ENCODE measurements at places on chromosomes 4 and X. TPM values are rescaled to one million over a fixed set of nuclear protein-coding genes. Genes with fewer than 3 reads are reported as not detected.

Gene GRIA3
- 7.7 TPM for total RNA-seq

Gene SCD5
- total RNA-seq = 36.9 TPM

Gene FAM47A
- not detected for total RNA-seq

Gene GPR119
- total RNA-seq = not detected

Gene SPIN2A
- total RNA-seq = 0.26 TPM

Gene SLC9A6
- 24.2 TPM for total RNA-seq

GRCh38 chr4:102687373-102687981 lies 73.3 kb downstream of the MANBA start:
- no peaks in the 10 kb centered on the region for H3K4me1 ChIP-seq
- H3K27me3 ChIP-seq = no peaks in the 10 kb centered on the region
- H3K27ac ChIP-seq = no peak overlapping the region
- H3K36me3 ChIP-seq = peaks cover 7% of the 10 kb centered on the region
- H3K4me3 ChIP-seq = no peak overlapping the region
- DNase-seq = no peak

DNA sequence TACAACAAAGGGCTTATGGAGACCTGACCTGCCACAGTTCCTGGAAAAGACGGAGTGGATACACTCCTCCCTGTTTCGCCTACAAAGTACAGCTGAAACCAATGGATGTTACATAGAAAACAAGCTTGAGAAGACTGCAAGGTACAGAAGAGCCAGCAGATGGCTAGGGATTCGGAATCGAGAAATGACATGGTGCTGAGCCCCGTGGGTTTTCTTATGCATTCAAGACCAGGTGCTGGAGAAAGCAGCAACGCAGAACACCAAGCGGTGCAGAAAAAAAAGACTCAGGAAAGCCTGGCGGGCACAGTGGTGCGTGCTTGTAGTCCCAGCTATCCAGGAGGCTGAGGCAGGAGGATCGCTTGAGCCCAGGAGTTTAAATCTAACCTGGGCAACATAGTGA lies 13.8 kb downstream of the TIMM17B start:
- H3K27ac ChIP-seq = no peak overlapping the region
- H3K4me3 ChIP-seq = no peak overlapping the region
- no peaks in the 10 kb centered on the region for H3K36me3 ChIP-seq
- DNase-seq = no peak
- no peaks in the 10 kb centered on the region for H3K4me1 ChIP-seq

- H3K4me3 ChIP-seq = peak overlapping the region; percentile 94
- peaks cover 24% of the 10 kb centered on the region for H3K27me3 ChIP-seq
- H3K27ac ChIP-seq = no peak overlapping the region
- no peaks in the 10 kb centered on the region for H3K36me3 ChIP-seq
Measured at GRCh38 chr4:25863831-25864418, 1.1 kb upstream of the SEL1L3 start.

DNA sequence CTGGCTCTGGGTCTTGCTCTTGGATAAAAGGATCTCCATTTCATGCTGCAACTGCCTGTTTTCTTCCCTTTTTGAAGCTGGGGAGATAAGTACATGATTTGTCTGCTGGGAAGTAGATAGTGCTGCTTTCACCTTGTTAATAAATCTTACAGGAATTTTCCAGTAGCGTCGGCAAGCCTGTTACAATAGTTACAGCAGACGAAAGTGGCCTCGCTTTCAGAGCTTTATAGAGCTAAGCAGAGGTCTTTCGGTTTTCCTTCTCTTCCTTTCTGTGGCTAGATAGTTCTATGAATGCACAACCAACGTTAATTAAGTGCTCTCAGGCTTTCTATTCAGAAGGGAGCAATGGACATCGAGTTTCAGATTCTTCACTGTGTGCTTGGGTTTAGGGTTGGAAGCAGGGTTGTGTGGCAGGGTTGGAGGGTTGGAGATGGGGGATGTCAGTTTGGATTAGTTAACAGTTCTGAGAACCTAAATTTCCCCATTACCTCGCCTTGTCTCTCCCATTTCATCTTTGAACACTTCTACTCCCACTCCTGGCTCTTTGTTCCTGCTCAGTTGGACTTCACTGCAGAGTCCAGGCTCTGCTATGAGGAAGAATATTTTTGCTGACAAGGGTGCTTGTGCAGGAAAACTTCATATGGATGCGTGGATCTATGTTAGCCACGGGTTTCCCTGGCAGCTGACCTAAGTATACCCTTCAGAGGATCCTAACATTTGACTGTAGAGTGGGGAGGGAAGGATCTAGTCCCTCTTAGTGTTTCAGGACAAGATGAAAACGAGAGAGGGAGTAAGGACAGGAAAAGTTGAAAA lies 237.9 kb downstream of the ARHGAP10 start:
- H3K36me3 ChIP-seq = no peaks in the 10 kb centered on the region
- no peak for DNase-seq
- H3K4me1 ChIP-seq = peaks cover 9% of the 10 kb centered on the region
- H3K27ac ChIP-seq = peak overlapping the region; percentile 85
- H3K27me3 ChIP-seq = no peaks in the 10 kb centered on the region

GRCh38 chrX:1355131-1356046 lies 18.8 kb downstream of the IL3RA start:
- DNase-seq = peak; percentile 41
- H3K4me1 ChIP-seq = peaks cover 12% of the 10 kb centered on the region
- H3K4me3 ChIP-seq = no peak overlapping the region
- H3K27me3 ChIP-seq = no peaks in the 10 kb centered on the region
- H3K27ac ChIP-seq = peak overlapping the region; percentile 88

GRCh38 chrX:109350551-109350950 lies 131.3 kb downstream of the GUCY2F start:
- no peak overlapping the region for H3K4me3 ChIP-seq
- no peak for DNase-seq
- no peaks in the 10 kb centered on the region for H3K4me1 ChIP-seq

DNA sequence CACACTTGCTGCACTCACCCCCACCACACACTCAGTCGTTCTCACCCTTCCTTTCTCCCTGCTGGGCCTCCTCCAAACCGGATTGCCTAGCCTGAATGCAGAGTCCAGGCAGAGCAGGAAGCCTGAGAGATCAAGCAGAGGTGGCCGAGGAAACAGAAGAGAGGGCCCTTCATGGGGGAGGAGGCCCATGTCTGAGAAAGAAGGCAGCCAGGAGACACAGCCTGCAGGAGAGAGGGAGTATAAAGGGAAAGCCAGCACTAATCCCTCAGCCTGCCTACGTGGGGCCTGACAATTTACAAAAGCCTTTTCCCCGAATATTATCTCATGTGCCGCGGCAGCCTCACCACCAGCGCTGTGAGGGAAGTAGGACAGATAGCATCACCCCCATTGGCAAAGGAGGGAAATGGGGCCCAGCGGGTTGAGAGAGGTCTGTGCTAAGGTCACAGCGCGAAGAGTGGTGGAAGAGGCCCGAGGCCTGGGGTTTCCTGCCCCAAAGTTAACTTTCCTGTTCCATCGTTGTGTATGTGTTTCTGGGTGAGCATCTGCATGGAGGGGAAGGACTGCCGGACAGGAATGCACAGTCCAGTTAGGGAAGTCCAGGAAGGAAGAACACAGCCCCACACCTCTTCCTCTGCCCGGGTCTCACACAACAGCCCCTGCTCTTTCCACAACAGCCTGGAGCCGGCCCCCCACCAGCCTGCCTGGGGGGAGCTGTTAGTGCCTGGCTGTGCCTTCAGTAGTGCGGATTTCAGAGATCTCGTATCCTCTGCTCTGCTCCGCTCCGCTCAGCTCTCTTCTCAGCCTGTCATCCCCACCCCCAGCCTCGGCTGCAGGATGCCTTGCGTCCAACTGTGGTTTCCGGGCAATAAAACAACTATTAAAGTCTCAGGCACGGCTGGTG lies 50.9 kb upstream of the BCOR start:
- peaks cover 58% of the 10 kb centered on the region for H3K4me1 ChIP-seq
- peak overlapping the region; percentile 23 for H3K4me3 ChIP-seq
- no peaks in the 10 kb centered on the region for H3K36me3 ChIP-seq
- H3K27me3 ChIP-seq = peaks cover 100% of the 10 kb centered on the region
- no peak overlapping the region for H3K27ac ChIP-seq

GRCh38 chr4:128564081-128564630 lies 245.3 kb upstream of the JADE1 start:
- H3K27me3 ChIP-seq = no peaks in the 10 kb centered on the region
- H3K36me3 ChIP-seq = no peaks in the 10 kb centered on the region
- peaks cover 14% of the 10 kb centered on the region for H3K4me1 ChIP-seq

DNA sequence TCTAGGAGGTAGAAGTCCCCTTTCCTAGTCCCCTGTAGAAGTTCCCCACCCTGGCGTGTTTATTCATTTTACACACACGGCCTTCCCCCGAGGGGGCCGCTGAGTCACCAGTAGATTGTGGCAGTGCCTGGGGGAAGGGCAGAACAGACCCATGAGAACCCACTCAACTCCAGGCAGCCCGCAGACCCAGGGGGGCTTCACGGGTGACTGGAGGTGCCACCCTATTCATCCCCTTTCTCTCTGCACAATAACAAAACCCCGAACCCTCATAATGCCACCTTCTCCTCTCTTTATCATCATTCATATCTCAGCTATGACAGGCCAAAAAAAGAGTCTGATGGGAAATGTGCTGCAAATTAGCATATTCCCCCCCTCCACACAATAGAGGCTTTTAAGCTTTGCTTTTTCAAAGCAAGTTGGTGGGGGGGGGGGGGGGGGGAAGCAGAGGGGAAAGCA lies 20.4 kb upstream of the GPM6B start:
- peak; percentile 31 for DNase-seq
- peak overlapping the region; percentile 18 for H3K4me3 ChIP-seq
- peaks cover 23% of the 10 kb centered on the region for H3K4me1 ChIP-seq
- H3K36me3 ChIP-seq = no peaks in the 10 kb centered on the region

- DNase-seq = no peak
- H3K36me3 ChIP-seq = no peaks in the 10 kb centered on the region
- no peak overlapping the region for H3K27ac ChIP-seq
- no peaks in the 10 kb centered on the region for H3K4me1 ChIP-seq
- no peak overlapping the region for H3K4me3 ChIP-seq
- no peaks in the 10 kb centered on the region for H3K27me3 ChIP-seq
Measured at GRCh38 chrX:13248867-13249486, 70.9 kb downstream of the ATXN3L start.

GRCh38 chrX:101617211-101618191 lies at the start of gene ARMCX6:
ARMCX6 (minus strand) TSS chrX:101618000; CDS start chrX:101616620, 1,380 bp downstream.
- H3K27me3 ChIP-seq = no peaks in the 10 kb centered on the region
- no peak within 1 kb of the TSS for H3K27ac ChIP-seq
- no peaks in the 10 kb centered on the region for H3K36me3 ChIP-seq
- peak; percentile 78 for DNase-seq
- peaks cover 8% of the 10 kb centered on the region for H3K4me1 ChIP-seq
- peak within 1 kb of the TSS; percentile 51 for H3K4me3 ChIP-seq

DNA sequence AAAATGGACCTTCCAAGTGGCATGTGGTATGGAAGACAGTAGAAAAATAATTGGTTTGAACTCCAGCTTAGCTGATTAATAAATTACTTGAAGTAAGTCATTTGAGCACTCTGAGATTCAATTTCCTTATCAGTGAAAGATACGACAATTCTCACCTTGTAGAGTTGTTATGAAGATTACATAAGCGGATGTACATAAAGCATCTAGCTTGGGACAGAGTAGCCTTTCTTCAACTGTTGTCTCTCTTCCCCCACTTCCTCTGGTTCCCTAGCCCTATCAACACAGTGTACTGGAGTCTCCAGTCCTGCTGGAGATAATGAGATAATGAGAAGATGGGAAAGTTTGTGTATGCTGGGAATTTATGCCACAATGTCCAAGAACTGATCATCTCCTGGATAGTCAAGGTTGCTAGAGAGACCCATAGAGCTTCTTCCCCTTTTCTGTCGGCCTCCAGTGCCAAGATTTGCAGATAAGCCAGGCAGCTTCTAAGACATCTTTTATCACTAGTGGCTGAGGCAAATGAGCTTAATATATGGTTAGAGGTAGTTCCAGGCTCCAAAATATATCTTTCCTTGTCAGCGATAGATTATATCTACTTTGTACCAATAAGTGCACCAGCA lies 33.9 kb downstream of the VSIG4 start:
- DNase-seq = no peak
- H3K36me3 ChIP-seq = no peaks in the 10 kb centered on the region
- no peaks in the 10 kb centered on the region for H3K27me3 ChIP-seq
- H3K4me3 ChIP-seq = no peak overlapping the region
- H3K4me1 ChIP-seq = peaks cover 1% of the 10 kb centered on the region

DNA sequence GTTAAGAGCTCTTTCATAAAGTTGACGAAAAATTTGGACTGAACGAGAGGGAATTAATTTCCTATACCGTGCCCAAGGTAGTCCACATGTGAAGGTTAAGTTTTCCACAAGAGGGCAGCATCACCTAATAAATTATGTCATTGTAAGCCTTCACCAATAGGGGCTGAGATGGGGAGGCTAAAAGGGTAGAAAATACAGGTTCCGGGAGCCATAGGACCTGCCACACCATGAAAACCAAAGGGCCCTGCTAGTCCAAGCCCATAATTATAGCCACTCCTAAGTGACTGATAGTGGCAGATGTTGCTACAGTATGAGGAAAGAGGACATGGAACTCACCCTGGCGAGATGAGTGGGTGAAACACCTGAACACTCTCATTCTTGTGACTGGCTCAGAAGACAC lies 122.2 kb downstream of the SHROOM4 start:
- no peaks in the 10 kb centered on the region for H3K36me3 ChIP-seq
- H3K4me3 ChIP-seq = no peak overlapping the region
- H3K4me1 ChIP-seq = no peaks in the 10 kb centered on the region
- no peaks in the 10 kb centered on the region for H3K27me3 ChIP-seq
- DNase-seq = peak; percentile 67
- no peak overlapping the region for H3K27ac ChIP-seq

GRCh38 chr4:24209906-24210305 lies 320.1 kb upstream of the PPARGC1A start:
- peaks cover 15% of the 10 kb centered on the region for H3K4me1 ChIP-seq
- H3K27me3 ChIP-seq = no peaks in the 10 kb centered on the region
- no peaks in the 10 kb centered on the region for H3K36me3 ChIP-seq
- no peak for DNase-seq
- no peak overlapping the region for H3K27ac ChIP-seq

DNA sequence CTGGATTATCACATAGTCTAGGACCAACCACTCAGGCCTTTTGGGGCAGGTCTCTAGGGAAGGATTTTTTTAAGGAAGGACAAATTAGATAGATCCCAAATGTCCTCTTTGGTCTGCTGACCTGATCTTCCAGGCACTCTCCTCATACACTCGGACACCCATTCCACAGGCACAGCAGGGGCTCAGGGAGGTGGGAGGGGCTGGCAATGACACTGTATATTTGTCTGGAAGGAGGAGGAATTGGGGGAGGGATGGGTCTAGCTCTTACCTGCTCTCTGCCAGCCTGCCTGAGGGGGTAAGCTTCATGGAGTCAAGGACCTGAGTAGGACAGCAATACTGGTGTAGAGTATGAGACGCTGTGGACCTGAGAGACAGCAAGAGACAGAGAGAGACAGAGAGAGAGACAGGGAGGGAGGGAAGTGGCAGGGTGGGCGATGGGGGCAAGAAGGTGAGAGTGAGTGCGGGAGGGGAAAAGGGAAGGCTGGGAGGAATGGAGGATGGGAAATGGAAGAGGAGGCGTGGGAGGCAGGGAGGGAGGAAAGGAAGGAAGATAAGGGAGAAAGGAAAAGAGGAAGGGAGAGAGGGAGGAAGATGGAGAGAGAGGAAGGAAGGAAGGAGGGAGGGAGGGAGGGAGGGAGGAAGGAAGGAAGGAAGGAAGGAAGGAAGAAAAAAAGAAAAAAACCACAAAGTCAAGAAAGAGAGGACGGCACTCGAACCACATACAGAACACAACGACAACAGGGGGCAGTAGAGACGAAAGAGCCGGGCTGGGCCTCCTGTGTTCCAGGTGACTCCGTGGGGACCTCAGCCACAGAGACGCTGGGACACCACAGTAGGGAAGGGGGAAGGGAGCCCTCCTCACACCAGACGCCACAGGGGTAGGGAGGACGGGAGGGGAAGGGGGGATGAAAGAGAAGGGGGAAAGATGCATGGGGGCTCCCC lies 1.8 kb downstream of the IQSEC2 start:
- no peak overlapping the region for H3K27ac ChIP-seq
- no peaks in the 10 kb centered on the region for H3K27me3 ChIP-seq
- H3K4me3 ChIP-seq = no peak overlapping the region
- no peak for DNase-seq
- H3K36me3 ChIP-seq = no peaks in the 10 kb centered on the region

GRCh38 chrX:86946569-86946968 lies 571.0 kb upstream of the KLHL4 start:
- no peaks in the 10 kb centered on the region for H3K4me1 ChIP-seq
- H3K27ac ChIP-seq = no peak overlapping the region
- no peak overlapping the region for H3K4me3 ChIP-seq
- no peaks in the 10 kb centered on the region for H3K27me3 ChIP-seq
